CD4-positive, alpha-beta T cell treated with Interleukin-10 for 1 hour (primary cell): ENCODE measurements at places on chromosomes 13 and 19.
A peak's percentile ranks its signal among the peaks of the same experiment; 100 is the strongest.

GRCh38 chr19:38425810-38426466 is at the start of gene RASGRP4:
TSS of gene RASGRP4 (minus strand) at chr19:38426219. CDS start at chr19:38426091, 128 bp downstream.
- peak; percentile 43 for DNase-seq

- DNase-seq, result no peak
Measured at GRCh38 chr13:39910833-39911232, 255.4 kb downstream of the COG6 start.

DNA sequence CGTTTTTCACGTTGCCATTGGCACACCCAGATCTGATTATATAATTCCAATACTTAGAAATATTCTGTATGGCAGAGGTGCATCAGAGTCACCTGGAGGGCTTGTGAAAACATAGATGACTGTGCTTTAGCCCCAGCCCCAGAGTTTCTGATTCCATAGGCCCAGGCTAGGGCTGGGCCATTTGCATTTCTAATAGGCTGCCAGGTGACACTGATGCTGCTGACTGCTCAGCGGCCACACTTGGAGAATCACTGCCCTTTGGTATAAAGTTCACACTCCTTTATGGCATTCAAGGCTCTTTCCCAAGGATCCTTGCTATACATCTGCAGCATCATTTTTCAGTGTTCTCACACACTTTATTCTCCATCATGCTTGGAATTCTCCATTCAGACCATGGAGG is 137.1 kb downstream of the AKAP11 start:
- DNase-seq, result no peak

DNA sequence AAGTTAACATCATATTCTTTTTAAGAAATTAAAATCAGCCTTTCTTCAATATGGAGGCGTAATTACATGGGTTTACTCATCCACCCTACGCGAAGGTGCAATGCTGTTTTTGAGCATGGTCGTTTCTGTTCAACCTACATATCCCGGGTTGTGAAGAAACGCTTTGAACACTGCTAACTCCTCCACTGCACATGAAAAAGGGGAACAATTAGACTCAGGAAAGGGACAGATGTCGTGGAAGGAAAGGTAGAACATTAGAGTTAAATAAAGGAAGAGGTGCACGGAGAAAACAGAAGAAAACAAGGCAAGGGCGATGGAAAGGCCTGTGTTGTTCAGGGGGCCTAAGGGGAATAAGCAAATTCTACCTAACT is 4.1 kb downstream of the ZIC5 start:
- DNase-seq, result no peak

DNA sequence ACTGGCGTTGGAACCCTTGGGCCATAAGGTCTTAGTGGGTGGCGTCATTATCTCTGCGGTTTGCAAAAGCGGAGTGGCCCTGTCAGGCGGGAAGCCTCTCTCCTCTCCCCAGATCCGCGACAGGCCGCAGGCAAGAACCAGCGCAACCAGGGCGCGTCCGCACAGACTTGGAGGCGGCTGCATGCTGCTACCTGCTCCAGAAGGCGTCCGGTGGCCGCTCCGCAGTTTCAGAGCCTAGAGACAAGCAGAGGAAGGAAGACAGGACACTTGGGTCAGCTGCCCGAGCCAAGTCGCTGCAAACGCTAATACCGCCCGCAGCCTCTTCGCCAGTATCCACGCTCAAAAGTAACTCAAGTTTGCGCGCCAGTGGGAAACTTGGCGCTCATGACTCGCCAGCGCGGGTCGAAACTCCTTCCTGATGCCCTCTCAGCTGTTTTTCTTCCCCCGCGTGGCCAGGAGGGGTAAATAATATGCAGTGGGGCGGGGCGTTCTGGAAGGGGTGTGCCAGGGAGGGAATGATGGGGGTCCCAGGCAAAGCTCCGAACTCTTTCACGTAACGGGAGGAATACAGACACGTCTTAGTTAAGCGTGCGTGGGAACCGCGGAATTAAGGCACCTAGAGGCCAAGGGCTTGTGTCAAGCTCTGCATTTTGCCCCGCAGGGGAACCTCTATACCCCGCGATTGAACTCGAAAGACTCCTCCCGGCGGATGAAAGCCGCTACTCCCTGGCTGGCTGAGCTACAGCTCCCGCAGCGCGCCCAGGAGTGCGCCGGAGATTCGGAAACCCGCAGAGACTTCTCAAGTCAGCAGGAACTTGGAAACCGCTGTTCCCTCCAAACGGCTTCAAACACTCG is at the start of gene EDNRB:
EDNRB (minus strand) TSS at position 441 of the 855 bp plus-strand sequence; CDS start at position 183, 258 bp downstream.
- no peak for DNase-seq

GRCh38 chr19:17931532-17932191 is 1.2 kb upstream of the CCDC124 start:
- no peak for DNase-seq

DNA sequence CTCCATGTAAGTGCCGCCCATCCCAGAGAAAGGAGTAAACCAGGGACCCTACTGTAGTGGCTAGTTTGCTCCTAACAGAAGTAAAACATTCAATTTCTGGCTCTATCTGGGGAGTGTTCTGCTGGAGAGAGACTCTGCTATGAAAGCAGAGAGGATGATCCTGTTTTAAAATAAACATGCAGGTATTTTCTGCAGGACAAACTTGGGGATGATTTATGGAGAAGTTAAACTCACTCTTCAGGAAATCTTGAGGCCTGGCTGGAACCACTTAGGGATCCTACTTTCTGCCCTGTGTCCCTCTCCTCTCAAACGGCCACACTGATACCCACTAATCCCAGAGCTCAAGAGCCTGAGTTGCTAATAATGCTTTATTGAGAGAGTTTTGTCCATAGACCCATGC is 281.1 kb downstream of the DNAJC15 start:
- DNase-seq, result no peak

- no peak for DNase-seq
Measured at GRCh38 chr19:35293808-35294207, 1.8 kb downstream of the MAG start.

DNA sequence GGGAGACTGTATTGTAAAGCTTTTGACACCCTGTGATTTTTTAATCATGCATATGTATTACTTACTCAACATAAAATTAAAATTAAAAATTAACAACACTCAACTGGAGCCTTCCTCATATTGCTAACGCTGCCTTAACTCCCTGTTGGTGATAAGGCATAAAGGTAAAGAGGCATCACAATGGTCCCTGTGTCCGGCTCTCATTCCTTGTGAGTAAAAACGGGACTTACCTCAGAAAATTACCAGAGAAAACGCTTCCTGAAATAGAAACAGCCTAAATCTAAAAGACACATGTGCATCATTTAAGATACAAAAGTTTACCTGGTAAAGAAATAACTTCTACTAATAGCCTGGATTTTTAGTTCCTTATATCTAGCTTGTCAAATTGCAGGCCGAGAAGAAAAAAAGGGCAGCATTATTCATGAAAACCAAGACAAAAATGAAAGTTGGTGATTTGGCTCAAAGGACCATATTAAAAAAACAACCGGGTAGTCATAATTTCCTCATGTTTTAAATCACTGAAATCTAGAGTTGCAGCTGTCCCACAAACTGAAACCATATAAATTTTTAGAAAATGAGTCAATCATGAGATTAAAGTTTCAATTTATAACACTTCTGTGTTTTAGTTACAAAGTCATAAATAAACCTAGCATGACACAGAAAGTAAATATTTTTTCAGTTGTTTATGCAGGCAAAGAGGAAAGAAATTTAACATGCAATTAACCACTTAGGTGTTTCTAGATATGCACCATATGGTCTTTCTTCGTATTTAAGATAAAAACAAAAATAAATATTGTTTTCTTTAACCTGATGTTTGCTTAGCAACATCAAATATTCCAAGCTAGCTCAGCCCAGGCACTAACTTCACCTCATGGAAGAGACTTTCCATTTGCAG is 94.7 kb downstream of the MIPEP start:
- no peak for DNase-seq

DNA sequence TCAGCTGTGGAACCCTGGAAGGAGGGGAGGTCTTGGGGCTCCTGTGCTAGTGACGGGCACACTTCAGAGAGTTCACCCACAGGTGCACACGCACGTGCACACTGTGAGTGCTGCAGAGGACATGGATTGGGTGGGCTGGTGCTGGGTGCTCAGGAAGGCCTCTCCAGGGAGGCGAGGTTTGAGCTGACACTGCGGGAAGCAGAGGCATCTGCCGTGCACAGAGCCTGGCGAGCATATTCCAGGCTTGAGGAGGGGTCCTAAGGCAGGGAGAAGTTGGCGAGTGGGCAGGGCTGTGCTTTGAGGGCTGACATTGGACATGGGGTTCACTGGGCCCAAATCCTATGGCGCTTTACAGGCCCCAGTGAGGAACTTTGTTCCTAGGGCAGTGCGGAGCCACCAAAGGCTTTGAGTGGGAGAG is 25.6 kb downstream of the CCDC8 start:
- no peak for DNase-seq

- DNase-seq, result no peak
Measured at GRCh38 chr19:22619932-22620331, 14.2 kb upstream of the ZNF492 start.

GRCh38 chr13:75485286-75486062 is 3.5 kb upstream of the TBC1D4 start:
- DNase-seq, result no peak

GRCh38 chr13:110503037-110503901 is 58.3 kb downstream of the RAB20 start:
- no peak for DNase-seq

GRCh38 chr13:109884462-109884861 is 98.1 kb upstream of the IRS2 start:
- DNase-seq, result no peak

DNA sequence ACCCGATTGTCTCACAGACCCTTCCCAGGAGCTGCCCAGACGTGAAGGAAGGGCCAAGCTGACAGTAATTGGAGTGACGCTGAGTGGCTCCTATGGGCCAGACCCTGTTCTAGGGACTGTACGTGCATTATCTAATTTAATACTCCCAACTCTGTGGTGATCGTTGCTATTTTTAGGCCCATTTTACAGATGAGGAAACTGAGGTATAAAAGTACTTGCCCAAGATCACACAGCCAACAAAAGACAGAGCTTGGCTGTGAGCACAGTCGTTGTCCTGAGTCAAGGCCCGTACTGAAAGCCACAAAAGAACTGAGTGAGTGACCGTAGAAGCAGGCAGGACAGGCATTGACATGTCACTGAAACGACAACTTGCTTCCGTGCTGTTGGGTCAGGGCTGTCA is 74.7 kb downstream of the ERICH6B start:
- no peak for DNase-seq

- no peak for DNase-seq
Measured at GRCh38 chr19:49651029-49651819, 9.2 kb downstream of the SCAF1 start.

DNA sequence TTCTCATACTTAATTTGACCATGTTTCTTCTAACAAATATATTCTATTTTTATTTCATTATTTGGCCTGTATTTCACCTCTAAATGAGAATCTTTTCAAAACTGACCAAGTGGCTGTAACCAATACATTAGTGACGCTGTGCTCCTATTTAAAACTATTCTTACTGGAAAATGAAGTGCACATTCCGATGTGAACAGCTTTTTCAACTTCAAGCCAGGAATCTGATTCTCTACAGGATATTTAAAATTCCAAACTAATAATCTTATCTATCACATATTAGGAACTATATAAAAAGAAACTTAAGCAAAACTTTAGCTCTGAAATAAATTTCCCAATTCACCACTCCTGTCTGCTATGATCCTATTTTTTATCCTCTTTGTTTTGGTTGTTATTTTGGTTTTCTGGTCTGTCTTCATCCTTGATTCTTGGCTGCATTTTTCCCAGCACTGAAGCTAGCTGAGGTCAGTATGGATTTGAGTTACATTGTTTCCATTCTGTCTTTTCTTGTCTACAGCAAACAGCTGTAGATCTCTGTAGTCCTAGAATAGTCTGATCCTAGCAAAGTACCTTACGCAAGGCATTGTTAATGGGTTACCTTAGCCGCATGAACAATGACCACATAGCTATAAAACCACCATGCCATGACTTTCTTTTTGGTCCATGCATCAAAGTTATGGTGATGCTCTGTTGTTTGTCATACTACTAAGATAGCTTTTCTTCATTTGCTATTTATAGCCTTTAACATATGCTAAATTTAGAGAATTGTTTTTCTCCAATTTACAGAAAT is 748.6 kb upstream of the SPRY2 start:
- no peak for DNase-seq

GRCh38 chr13:29934531-29935308 is 84.3 kb upstream of the UBL3 start:
- DNase-seq, result no peak

DNA sequence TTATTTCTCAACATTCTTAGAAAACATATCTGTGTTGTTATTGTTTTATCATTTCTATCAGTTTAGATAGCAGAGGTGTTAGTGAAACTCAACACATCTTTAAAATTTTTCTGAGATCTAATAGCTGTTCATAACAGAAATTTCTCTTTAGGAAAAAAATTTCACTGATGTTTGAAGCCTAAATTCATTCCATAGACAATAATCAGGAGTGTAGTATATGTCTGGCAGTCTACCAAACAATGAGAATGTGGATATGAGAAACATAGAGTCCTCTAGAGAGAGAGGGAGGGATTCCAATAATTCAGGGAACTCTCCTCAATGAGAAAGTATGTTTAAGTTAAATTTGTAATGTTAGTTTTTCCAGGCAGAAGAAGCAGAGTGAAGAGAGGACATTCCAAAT is 118.2 kb upstream of the EDNRB start:
- no peak for DNase-seq

GRCh38 chr13:94677799-94678198 is 34.5 kb downstream of the SOX21 start:
- DNase-seq, result no peak

- no peak for DNase-seq
Measured at GRCh38 chr13:26465514-26465913, 92.0 kb upstream of the WASF3 start.

GRCh38 chr19:30330266-30330665 is 41.9 kb upstream of the ZNF536 start:
- DNase-seq, result no peak

DNA sequence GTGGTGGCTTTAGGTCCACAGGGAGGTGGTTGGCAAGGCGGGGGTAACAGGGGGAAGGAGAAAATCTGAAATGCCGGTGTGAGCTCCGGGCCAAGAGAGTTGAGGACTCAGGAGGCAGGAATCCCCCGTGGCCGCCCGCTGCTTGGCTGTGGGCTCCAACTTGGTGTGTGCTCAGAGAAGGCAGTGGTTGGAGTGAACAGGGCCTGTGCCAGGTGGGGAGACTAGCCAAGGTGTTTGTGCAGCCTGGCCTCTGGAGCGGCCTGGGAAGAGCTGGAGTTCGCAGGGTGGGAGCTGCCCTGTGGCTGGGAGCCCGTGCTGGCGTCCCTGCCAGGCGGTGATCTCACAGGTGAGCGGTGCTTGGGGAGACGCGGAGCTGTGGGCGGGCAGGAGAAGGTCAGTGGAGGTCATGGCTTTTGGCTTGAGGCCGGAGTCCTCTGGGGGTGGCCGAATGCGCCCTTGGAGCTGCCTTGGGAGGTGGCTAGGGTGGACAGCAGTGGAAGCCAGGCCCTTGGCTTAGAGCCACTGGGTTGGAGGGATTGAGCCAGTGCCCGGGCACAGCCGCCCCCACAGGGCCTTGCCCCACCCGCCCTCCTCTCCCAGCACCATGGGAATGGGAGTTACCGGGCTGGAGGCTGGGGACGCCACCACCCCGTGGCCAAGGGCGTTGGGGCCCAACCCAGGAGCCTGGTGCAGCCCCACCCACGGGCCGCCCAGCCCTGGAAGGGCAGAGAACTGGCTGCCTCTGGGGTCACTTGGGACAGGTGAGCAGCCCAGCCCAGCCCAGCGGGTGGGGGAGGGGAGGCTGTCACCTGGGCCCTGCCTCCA is 7.1 kb upstream of the CIRBP start:
- peak; percentile 65 for DNase-seq
